ENCODE measurements at places on chromosomes 4 and X. TPM values are rescaled to one million over a fixed set of nuclear protein-coding genes. Genes with fewer than 3 reads are reported as not detected.
A peak's percentile ranks its signal among the peaks of the same experiment; 100 is the strongest.

- no peak for DNase-seq
These were observed 170.2 kb downstream of the RAPGEF2 start for GRCh38 chr4:159273141-159273438.

GRCh38 chr4:18816228-18816895 lies 794.8 kb upstream of the LCORL start:
- no peak for DNase-seq

DNA sequence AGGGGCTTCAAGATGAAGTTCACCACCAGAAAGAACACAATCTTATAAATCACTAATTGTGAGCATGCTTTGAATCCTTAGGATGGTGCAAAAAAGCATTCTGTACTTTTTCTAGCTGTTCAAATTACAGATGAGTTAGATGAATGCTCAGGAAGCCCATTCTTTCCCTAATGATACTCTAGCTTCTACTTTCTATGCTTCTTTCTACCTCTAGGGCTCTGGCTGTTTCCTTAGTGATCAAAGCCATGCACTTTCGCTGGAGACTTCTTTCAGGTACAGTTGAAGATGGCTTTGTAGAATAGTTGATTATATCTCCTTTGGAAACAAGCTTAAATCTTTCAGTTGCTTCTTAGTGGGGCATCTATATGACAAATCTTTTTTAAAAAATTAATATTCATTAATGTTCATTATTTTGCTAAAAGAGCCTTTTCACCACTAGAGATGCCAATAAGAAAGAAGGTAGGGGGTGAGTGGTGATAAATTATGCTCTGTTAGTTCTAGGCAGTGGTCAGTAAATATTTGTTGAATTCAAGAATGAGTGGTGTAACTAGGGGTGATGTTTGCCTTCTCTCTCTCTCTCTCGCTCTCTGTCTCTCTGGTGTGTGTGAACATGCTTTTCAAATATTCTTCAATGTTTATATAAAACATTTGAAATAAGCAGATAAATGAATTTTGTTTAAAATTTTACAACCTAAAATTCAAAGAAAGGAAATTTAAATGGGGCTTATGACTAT lies 169.4 kb downstream of the GLUD2 start:
- peak; percentile 25 for DNase-seq

- DNase-seq = no peak
These were observed 130.2 kb downstream of the CHRDL1 start for GRCh38 chrX:110665223-110666002.

- no peak for DNase-seq
These were observed 150.3 kb downstream of the FBXW7 start for GRCh38 chr4:152385551-152385950.

DNA sequence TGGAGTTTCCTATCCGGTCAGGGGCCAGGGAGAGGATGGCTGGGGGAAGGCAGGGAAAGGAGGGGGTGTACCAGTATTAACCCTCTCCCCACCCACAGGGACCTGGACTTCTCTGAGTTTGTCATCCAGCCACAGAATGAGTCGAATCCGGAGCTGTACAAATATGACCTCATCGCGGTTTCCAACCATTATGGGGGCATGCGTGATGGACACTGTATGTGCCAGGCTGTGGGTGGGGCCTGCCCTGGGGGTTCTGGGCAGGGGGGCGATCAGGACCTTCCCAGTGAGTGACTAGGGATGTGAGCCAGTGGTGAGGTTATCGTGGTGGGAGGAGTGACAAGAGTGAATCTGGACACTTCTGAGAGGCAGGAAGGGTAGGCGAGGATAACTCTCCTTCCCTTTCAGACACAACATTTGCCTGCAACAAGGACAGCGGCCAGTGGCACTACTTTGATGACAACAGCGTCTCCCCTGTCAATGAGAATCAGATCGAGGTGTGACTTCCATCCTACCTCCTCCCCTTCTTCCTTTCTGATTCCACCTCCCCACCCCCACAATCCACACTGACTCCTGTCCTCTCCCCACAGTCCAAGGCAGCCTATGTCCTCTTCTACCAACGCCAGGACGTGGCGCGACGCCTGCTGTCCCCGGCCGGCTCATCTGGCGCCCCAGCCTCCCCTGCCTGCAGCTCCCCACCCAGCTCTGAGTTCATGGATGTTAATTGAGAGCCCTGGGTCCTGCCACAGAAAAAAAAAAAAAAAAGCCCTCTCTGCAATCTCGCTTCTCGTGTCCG lies 14.6 kb downstream of the USP11 start:
- no peak for DNase-seq

DNA sequence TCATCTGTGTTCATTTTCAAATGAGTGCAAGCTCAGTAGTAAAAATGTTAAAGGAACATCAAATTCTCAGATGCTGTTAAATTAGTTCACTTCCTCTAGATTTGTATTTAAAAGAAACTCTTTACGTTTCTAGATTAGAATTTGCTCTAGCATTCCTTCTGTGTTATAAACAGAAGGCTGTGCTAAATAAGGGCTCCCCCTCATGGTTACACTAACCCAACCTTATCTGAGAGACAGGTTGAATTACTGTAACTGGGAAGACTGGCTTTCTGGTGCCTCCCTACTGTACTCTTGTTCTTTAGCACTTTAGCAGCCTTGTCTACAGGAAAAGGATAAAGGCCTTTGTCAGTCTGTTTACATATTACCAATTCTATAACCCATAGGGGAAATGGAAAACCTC lies 56.8 kb downstream of the RXFP1 start:
- DNase-seq = no peak

DNA sequence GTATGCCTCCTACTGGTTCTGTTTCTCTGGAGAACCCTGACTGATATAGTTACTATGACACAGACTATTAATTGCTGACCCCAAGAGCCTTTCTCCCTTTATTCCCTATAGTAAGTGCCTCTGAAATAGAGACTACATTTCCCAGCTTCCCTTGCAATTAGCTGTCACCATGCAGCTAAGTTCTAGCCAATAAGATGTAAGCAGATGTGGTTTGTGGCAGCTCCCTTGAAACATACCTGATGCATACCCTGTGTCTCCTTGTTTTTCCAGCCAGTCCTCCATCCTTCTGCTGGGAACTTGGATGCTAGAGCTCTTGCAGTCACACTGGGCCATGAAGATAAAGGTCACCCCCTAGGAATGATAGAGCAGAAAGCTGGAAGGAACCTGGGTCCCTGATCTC lies 9.7 kb upstream of the TMEM165 start:
- DNase-seq = peak; percentile 87

- peak; percentile 69 for DNase-seq
These were observed 67.8 kb upstream of the ETNPPL start for GRCh38 chr4:108830509-108831244.

DNA sequence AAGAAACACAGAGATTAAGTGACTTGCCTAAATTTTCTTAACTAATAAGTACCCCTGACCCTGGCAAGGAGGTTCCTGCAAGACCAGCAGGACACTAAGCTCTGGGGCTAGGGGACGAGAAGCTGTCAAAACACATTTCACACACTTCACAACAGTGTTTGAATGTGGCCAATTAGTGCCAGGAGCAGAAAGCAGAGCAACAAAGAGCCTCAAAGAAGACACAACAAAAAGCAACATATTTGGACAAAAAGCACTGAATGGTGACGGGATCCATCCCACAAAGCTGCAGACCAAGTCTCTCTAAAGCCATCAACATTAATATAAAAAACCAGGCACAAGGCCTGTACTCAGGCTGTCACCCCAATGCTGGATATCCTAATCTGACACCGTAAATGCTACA lies 361.9 kb upstream of the RASGEF1B start:
- no peak for DNase-seq

- DNase-seq = no peak
These were observed 548.7 kb upstream of the DIPK2B start for GRCh38 chrX:45749375-45749774.

- no peak for DNase-seq
These were observed 813 bp downstream of the DIAPH2 start for GRCh38 chrX:96685210-96686099.

DNA sequence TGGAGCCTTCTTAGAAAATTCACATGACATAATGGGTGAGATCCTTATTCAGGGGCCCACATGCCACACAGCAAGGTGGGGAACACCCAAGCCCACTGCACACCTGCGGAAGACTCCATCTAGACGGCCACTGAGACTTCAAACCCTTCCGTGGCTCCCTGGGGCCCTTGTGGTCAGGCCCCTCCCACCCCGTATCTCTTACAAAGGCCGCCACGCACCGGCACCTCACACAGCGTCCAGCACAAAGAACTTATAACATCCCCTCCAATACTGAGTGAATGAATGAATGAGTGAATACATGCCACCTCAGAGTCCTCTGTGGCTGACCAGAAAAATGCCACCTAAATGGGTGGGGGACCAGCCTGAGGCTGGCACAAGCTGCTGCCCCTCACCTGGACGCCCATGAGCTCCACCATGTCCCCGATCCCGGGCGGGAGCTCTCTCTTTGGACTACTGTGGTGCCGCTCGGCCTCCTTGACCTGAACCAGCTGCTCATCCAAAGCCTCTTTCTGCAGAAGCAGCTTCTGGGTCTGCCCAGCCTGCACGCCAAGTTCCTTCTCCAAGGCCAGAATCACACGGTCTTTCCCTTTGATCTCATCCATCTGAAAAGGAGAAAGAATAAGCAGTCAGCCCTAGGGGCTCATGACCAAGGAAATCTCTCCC lies 66.9 kb upstream of the C4orf50 start:
- DNase-seq = no peak

GRCh38 chr4:112857461-112857860 lies 192.0 kb upstream of the ANK2 start:
- DNase-seq = no peak

RAB9A gene
- 63.4 TPM for polyA plus RNA-seq

USP17L20 gene
- polyA plus RNA-seq = not detected

ARHGEF38 gene
- 0.40 TPM for polyA plus RNA-seq

TLL1 gene
- 1.8 TPM for polyA plus RNA-seq

OPN1LW gene
- polyA plus RNA-seq = not detected

FRAS1 gene
- polyA plus RNA-seq = 7.5 TPM

EFHC2 gene
- 3.9 TPM for polyA plus RNA-seq

HTN1 gene
- polyA plus RNA-seq = not detected
